Renal cortical epithelial cell (primary cell): ENCODE measurements at places on chromosomes 2 and 18.

- no peak for DNase-seq
Observed at GRCh38 chr2:113896791-113897190, 6.9 kb downstream of the ACTR3 start.

DNA sequence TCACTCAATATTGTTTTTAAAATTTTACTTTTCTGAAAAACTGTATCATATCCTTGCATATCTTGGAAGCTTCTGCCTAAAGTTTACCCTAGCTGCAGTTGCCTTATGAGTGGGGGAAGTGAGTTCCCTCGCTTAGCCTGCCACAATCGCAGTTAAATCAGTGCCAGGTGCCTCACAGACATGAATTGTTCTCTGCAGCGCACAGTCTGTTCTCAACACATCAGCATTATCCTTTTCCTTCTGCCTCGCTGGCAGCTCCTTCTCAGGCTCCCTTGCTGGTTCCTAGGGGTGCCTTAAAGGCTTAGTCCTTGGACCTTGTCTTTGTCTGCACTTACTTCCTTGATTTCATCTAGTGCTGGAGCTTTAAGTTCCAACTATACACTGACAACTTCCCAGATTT is 132.8 kb downstream of the TTC27 start:
- no peak for DNase-seq

- DNase-seq = no peak
Observed at GRCh38 chr2:85753525-85754312, at the start of gene ATOH8. TSS of gene ATOH8 (plus strand) at chr2:85753991. CDS start at chr2:85754190, 199 bp downstream.

DNA sequence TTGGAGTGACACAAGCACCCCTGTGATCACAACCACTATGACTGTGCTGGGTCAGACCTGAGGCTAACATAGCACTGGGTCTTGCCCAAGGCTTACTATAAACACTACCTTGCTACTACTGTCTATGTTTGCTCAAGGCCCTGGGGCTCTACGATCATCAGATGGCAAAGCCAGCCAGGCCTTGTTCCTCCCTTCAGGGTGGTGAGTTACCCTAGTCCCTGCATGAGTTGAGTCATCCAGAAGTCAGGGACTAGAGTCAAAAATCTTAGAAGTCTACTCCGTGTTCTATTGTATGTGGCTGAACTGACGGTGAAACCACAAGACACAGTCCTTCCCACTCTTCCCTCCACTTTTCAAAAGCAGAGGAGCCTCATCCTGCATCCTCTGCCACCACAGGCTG is 551.2 kb upstream of the FSIP2 start:
- peak; percentile 40 for DNase-seq

DNA sequence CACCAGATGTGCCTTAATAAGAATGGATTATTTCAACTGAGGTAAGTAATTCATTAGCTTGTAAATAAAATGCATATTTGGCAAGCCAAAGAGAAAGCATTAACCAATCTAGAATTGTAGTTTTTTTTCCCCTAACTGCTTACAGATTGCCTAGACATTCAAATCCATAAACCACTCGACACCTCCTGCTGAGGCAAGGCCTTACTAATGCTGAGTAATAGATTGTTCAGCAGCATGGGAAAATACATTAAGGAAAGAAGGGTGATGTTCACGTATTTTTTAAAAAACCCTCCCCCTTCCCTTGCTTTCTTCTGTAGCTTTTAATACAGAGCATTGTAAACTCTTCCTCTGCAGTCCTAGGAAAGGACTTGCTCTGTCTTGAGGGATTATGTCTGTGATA is 17.0 kb upstream of the LINC00305 start:
- peak; percentile 66 for DNase-seq

DNA sequence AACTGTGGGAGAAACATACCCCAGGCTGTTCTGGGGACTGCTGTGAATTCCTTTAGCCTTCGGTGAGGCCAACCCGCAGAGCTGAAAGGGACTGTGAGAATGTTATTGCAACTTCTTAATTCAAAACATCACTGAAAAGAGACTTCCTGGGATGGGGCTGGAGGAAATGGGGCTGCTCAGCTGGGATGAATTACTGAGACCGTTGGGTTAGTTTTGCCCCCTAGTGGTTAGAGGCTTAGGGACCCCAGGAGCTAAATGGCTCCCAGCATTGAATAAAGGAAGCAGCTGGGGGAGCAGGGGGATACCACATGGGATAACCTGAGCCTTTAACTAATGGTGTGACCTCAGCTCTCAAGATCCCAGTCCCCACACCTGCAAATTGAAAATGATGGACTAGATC is 941.1 kb upstream of the FANCL start:
- DNase-seq = no peak

GRCh38 chr2:4269885-4270284 is 566.5 kb downstream of the DCDC2C start:
- DNase-seq = no peak

DNA sequence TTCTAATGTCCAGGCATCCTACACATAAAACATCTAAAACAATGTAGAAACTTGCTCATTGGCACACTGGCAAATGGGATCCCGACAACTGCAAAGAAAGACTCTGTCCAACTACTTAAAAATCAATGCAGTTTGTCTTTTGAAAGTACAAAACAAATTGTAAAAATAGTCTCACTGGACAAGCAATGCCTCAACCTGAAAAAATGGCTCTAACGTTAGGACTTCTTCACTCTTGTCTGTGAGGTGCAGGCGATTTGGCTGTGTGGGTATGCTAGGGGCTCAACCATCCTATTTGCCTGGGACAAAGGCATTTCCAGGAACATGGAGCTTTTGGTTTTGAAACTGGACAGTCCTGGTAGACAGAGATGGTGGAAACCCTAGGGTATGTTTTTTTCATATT is 10.7 kb downstream of the EFEMP1 start:
- no peak for DNase-seq

GRCh38 chr2:32727157-32727556 is 99.3 kb downstream of the TTC27 start:
- DNase-seq = no peak

DNA sequence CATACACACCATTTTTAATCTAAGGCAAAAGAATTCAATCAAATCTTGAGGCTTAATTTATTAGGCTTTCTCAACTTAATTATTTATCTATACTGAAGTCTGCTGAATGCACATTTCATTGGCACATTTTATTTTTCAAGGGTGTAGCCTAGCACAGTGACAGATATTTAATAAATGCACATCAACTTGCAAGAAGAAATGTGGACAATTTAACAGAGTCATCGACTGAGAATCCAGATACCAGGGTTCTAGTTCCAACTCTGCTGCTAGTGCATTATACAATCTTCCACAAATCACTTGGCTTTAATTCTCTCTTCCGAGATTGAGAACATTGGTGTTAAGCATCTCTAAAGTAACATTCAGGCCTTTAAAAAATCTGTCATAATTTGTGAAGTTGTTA is 88.5 kb upstream of the RBBP8 start:
- no peak for DNase-seq

- DNase-seq = peak; percentile 36
Observed at GRCh38 chr2:162111958-162112850, 38.2 kb upstream of the DPP4 start.

DNA sequence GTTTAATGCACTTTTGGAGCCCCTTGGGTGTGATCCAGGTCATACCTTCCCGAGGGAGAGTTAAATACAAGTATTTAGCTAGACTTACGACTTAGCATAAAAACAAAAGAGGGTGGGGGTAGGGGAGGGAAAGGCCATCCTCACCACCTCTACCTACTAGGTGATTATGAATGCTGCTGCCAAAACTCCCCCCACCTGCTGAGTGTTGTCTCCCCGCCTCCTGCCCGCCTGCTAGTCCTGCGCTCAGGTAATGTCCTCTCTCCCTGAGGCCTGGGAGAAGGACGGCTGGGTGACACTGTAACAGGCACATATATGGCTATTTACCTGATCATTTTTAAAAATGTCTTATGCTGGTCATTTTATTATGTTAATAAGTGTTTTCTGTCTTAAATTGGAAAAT is 3.0 kb upstream of the NCKAP5 start:
- no peak for DNase-seq

- no peak for DNase-seq
Observed at GRCh38 chr18:38948436-38948835, 1382.8 kb upstream of the CELF4 start.

GRCh38 chr2:31294196-31294595 is 60.2 kb downstream of the EHD3 start:
- DNase-seq = peak; percentile 57

DNA sequence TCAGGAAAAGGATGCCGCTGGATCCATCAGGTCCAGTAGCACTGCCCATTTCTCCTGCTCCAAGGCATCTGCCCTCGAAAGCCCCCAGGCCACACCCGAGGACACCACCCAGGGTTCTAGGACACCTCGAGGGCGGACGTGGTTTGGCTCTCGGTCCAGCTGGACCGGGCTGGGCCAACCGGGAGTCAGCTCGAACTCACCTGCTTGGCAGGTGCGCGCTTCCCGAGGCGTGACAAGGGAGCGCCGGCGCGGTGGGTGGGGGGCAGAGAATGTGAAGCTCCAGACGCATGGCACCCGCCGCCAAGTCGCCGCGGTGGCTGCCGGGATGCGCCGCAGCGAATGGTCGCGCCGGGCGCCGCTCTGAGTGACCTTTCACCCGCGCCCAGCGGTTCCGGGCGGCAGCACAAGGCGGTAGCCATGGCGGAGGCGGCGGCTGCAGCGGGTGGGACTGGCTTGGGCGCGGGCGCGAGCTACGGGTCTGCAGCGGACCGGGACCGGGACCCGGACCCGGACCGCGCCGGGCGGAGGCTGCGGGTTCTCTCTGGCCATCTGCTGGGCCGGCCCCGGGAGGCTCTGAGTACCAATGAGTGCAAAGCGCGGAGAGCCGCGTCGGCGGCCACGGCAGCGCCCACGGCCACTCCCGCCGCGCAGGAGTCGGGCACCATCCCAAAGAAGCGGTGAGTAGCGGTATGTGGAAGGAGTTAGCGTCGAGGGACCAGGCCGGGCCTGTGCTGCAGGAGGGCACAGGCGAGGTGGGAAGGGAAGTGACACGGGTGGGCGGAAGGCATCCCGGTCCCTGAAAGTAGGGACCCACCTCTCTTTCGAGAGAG is at the start of gene AGPS:
TSS of gene AGPS (plus strand) at position 401 of the 830 bp plus-strand sequence. CDS start at position 418, 17 bp downstream.
- DNase-seq = no peak

DNA sequence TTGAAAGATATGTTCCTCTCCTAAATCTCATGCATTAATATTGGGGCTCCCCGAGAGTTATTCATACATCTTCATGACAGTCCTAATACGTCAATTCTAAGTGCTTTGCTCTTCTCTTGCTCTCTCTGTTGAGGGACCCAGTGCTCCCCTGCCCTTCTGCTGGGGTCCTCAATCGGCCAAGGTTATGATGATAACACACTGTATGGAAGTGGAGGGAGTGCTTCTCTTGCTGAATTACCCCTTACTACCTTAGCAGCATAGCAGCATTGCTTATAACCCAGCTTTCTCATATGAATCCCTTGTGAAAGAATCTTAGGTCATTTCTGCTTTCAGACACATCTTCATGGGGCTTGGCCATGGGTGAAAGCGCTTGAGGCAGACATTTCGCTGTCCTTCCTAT is 43.2 kb downstream of the ITPRID2 start:
- DNase-seq = no peak

DNA sequence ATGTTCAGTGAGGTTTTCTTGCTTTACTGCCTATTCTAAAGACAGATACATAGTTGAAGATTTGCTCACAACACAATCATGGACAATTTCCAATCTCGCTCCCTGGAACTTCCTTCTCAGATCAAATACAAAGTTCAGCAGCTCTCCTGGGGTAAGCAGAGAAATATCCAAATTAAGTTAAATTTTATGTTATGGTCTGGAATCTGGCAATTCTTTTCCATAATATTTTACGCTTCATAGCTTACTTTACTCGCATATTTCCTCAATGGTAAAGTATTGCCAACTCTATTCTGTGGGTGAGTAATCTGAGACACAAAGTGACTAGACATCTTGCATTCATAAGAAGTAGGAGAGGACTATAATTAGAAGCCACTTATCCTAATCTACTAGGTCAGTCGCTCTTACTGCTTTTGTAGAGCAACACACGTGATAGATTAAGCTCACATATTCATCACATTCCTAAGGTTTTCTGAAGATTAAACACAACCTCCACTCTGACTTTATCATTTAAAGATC is 529.4 kb downstream of the CCDC85A start:
- DNase-seq = no peak

DNA sequence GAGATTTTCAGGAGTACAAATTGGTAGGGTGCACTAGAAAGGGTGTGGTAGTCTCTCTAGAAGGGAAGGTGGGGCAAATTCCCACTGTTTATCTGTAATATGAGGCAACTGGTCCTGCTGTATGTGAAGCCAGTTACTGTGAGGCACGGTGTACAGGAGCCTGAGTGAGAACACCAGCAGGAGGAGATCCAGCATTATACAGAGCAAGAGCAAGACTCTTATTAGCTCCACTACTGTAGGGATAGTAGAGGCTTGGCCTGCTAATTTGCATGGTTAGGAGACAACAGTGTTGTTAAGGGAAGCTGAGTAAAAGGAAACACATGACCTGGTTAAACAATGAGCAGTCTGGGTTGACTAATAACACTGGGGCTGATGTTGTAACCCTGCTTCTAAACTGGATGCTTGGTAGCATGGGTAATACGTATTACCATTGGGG is 76.3 kb upstream of the WDSUB1 start:
- peak; percentile 99 for DNase-seq

GRCh38 chr2:232513353-232513752 is 6.8 kb upstream of the PRSS56 start:
- no peak for DNase-seq

- no peak for DNase-seq
Observed at GRCh38 chr2:138730497-138731030, 49.6 kb downstream of the NXPH2 start.

DNA sequence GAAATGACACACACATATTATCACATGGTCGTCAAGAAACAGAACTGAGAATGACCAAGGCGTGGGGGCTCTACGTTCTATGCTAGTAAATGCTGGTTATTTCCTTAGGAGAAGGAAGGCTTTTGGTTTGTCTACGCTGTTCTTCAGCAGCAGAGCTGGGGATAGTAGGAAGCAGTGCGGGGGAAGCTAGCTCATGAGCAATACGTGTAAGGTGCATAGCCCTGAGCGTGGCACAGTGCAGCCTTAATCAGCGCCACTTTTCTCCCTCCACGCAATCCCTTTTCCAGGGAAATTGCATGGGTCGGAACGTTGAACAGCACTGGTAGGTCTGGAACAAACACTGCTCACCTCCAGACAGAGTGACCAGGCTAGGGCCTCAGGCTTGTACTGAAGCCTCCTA is 199.6 kb upstream of the FBXO11 start:
- DNase-seq = no peak

DNA sequence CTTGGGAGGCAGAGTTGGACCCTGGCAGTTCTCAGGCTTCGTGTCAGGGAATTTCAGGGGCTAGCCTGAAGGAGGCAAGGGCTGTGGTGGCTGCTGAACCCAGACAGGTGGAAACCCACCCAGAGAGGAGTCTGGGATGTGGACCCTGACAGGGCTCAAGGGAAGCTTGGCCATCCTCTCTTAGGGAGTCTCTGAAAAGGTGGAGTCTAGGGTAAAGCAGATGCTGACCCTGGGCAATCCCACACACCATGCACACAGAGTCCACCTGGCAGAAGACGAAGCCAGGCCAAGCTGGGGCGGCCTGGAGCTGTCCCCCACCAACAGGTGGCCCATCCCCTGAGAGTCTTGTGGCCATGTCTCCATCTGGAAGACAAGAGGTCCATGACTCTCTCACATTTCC is 41.2 kb upstream of the TEX51 start:
- DNase-seq = no peak
